Stimulated activated CD8-positive, alpha-beta memory T cell treated with anti-CD3 and anti-CD28 coated beads, Interleukin-4, amount 100 ng/mL, for 1 hour (primary cell): ENCODE measurements at places on chromosomes 5 and 9.

GRCh38 chr9:26325444-26325829 lies 567.2 kb downstream of the CAAP1 start:
- no peak for DNase-seq

- DNase-seq = no peak
Observed at GRCh38 chr9:97979788-97980478, 3.2 kb upstream of the ANP32B start.

DNA sequence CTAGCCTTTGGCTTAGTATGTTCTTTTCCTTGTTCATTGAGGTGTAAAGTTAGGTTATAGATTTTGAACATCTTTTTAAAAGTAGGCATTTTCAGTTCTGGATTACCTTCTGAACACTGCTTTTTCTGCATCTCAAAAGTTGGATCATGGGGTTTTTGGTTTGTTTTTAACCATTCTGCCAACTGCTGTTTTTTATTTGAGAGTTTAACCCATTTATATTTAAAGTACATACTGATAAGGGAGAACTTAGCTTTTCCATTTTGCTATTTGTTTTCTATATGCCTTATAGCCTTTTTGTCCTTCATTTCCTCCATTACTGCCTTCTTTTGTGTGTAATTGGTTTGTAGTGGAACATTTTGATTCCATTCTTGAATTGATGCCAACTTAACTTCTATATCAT lies 30.5 kb upstream of the ZNF169 start:
- no peak for DNase-seq

DNA sequence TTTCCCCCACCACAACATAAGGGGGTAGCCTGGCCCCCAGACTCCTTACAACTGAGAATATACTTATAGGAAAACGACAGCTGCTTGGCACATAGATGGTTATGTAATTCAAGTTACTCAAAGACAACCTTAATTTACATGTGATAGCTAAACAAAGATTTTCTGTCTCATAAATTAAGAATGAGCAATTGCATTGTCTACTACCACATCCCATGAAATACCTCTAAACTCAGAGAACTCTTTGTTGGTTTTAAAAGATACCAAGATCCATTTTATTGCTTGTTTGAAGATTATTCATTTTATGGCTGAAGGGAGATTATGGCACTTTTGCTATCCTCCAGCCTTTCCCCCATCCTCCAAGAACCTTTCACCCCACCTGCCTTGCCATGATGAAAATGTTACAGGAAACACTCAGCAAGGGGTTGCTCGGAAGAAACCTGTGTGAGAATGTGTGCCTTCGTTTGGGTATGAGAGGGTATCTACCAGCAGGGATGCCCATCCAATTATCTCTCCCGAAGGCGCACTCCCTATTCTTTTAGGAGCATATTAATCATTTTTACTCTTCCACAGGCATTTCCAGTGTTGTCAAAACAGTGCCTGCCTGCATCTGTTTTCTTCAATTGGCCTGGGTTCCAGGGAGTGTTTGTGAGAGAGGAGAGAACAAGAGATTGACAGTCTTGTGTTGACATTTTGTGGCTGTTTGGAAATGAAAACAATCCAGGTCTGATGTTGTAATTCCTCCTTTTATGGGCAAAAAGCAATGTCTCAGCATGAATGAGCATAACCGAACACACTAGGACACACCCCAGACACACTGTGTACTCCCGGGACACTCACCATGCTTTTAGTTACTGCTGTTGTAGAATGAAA lies 208.0 kb upstream of the ANKRD55 start:
- no peak for DNase-seq

- no peak for DNase-seq
Observed at GRCh38 chr5:149540089-149540488, 11.2 kb downstream of the CSNK1A1 start.

- DNase-seq = no peak
Observed at GRCh38 chr9:33426843-33427293, 20.5 kb downstream of the AQP3 start.

- no peak for DNase-seq
Observed at GRCh38 chr9:100397529-100398266, 29.2 kb upstream of the MSANTD3 start.

DNA sequence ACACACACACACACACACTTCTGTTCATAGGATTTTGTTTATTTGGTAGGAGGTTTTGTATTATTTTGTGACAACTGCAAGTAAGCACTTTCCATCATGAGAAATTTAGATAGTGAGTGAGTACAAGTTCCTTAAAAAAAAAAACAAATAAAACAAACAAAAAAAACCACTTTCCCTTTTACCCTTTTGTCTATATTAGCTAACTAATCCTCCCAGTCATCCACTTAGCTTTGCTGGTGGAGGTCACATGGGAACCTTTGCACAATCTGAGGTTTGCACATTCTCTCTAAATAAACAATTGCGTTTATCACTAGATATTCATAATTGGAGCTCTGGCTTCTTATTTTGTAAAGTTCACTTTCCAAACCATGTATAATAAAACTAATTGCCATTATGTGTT lies 6.8 kb downstream of the ITGA1 start:
- DNase-seq = no peak

DNA sequence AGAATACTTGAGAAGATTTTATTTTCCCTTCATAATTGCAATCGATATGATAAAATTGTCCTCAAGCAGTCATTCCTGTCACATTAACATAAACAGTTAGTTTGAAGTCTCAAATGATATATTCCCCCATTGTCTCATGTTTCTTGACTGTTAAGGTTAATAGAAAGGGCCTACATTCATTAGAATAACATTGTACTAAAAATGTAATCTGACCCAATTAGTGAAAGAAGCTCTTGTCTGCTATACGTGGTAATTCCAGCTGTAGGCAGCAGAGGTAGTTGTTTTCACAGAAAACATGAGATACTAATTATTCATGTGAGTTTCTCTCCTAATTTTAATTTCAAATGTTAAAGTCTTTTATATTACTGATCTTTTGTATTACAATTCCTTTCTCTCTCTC lies 25.9 kb upstream of the AP3B1 start:
- DNase-seq = no peak

GRCh38 chr9:107612136-107612535 lies 122.6 kb upstream of the KLF4 start:
- no peak for DNase-seq
